Activated CD8-positive, alpha-beta memory T cell treated with anti-CD3 and anti-CD28 coated beads for 48 hours (primary cell): ENCODE measurements at places on chromosomes 13 and 19.

DNA sequence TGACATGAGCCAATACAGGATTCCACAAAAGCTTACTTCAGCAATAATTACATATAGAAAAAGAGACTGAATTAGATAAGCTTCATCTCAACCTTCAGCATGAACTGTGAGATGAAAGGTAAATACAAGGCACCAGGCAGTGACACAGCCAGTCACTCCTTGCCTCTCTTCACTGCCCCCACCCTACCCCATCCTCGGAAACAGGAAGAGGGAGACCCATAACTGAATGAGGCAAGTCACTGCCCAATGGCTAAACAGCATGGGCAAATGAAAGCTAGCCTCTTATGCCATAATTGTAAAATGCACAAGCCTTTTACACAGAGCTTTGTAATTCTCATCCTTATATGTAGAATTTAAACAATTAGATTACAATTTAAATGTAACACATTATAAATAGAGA, 1.7 kb downstream of the ZNF160 start:
- no peak for DNase-seq

DNA sequence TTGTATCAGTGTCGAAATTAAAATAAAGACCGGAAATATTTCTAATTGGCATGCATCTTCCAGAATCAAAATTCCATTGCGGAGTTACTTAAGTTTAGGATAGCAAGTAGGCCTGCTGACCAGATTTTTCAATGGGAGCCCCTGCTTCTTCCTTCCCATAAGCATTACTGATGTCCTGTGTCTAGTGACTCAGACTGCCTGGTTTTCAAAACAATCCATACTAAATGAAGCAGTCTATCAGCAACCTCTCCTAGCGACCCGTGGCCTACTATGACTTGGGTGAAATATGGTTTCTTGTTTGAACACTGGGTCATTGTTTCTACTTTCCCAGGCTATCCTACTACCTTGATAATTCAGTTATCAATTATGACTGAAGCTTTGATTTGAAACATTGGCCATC, 571.6 kb downstream of the TBC1D4 start:
- no peak for DNase-seq

DNA sequence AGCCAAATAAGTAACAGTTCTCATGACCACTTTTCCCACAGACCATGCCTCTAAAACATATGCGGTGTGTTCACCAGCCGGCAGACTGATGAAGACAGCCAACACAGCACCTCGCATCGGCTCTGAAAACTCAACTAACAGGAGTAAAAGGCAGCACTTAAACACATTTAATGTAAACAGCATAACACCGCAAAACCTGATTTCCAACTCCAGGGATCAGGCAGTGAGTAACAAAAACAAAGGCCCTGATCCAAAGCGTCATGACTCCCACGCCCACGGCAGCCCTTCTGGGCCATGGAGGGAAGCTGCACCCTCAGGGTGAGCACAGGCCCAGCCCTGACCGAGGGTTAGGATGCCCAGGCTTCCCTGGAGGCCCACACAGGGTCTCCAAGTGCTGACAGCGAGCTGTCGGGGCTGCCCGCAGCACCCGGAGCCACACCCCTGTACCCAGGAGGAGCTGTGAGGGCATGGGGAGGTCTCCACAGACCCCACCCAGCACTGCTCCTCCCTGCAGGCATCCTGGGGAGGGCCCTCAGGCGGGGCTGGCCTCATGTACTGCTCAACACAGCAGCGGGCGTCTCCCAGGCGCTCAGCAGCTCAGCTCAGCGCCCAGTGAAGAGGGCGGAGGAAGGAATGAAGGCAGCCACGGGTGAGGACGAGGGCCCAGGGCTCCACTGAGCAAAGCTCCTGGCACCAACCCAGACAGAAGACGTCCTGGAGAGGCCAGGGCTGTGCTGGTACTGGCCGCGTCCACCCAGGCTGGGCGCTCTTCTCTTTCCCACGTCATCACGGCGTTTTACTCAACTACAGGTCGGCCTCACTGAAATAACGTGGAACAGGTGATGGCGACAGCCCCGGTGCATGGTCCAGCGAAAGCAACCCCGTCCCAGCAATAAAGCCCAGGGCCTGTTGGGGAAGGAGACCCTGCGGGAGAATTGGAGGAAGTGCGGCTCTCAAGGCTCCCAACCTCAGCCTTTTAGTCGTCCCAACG, 53.7 kb downstream of the RASA3 start:
- DNase-seq, result no peak

DNA sequence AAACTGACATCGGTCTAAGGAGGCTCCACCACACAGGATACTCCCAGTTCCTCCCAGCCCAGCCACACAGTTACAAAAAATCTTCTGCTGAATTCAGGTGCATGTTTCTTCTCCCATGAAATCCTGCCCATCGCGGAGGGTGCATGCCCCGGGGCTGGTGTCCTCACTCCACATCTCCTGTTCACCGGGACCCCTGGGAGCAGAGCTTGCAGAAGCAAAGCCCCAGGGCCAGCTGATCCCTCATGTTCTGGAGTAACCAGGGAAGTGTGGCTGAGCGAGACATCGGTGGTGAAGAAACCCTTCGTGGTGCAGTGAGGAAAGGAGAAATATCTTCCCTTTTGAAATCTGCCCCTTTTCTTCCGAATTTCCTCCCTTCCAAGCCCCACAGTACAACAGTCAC, 904 bp upstream of the SIGLEC9 start:
- no peak for DNase-seq

GRCh38 chr19:5692723-5693194, 2.7 kb downstream of the RPL36 start:
- DNase-seq, result no peak

- DNase-seq, result no peak
Observed at GRCh38 chr13:95444006-95444730, 108.4 kb upstream of the CLDN10 start.

DNA sequence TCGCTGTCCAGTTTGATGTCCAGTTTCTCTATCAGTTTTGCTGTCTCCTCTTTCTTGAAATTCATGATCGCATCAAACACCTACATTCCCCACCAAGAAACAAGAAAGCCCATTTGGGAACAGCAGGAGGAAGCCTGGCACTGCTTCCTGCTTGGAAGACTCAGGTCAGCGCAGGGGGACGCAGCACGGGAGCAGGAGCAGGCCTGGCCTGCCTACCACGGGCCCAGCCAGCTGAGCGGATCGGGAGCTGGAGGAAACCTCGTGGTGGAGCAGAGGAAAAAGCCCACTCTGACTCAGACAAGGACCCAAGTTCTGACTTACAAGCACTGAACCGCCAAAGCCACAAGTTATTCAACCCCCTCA, 3.9 kb downstream of the EEF2 start:
- no peak for DNase-seq

- no peak for DNase-seq
Observed at GRCh38 chr19:35689836-35690235, 14.5 kb upstream of the ZBTB32 start.

GRCh38 chr19:49924004-49924880, 4.8 kb upstream of the ATF5 start:
- DNase-seq, result no peak

GRCh38 chr13:113857531-113858195, 6.2 kb downstream of the GAS6 start:
- DNase-seq, result no peak

GRCh38 chr13:20057963-20058362, 99.4 kb downstream of the ZMYM2 start:
- no peak for DNase-seq

- DNase-seq, result no peak
Observed at GRCh38 chr13:44792096-44792495, 197.2 kb downstream of the NUFIP1 start.

- no peak for DNase-seq
Observed at GRCh38 chr19:28066988-28067387, 1146.0 kb downstream of the UQCRFS1 start.

DNA sequence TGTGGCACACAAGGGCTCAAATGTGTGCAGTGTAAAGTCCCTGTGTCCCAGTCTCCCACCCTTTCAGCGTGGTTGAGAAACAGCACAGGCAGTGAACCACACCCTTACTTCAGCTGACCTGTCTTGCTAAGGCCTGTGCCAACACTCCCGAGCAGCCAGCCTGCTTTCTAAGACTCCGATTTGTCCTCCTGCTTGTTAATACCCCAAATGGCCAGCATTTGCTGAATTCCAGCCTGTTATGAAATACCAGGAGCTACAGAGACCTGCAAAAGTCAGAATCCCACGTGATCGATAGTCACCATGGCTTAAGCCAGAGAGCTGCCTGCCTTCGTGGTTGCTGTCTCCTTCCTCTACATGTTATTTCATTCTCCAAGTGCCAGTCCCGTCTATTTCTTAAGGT, 200.5 kb downstream of the FGF9 start:
- DNase-seq, result no peak

DNA sequence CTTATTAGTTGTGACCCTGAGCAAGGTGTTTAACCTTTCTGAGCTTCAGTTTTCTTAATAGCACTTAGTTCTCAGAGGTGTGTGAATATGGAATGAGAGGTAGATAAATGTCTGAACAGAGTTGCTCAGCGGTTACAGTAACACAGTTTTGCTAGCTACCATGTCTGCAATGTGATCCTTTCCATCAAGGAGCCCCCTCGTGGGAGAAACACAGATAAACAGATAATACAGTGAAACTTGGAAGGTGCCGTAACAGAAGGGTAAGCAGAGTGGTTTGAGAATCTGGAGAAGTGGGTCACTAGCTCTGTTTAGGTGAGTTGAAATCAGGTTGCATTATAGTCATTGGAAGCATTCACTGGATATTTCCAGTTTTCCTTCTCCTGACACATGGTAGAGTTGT, 38.9 kb downstream of the IRS2 start:
- DNase-seq, result no peak

- no peak for DNase-seq
Observed at GRCh38 chr13:64767054-64767453, 2463.1 kb downstream of the PCDH9 start.

- DNase-seq, result no peak
Observed at GRCh38 chr13:102816708-102817107, 17.8 kb downstream of the BIVM start.

DNA sequence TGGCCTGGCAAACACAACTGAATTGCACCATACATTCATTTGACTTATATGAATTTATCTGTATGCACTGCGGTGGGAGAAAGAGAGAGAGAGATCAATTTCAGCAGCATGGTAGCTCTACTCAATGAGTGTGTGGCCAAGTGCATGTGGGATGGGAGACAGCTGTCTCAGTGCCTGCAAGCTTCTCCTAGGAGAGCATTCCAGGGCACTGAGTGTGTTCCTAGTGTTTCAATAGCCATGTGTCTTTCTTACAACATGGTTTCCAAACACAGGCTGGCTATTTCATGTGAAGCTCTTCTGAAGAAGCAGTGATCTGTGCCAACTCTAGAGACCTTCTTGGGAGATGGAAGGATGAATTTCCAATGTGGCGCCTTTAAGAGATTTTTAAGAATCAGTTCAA, 43.5 kb downstream of the NEK5 start:
- no peak for DNase-seq

DNA sequence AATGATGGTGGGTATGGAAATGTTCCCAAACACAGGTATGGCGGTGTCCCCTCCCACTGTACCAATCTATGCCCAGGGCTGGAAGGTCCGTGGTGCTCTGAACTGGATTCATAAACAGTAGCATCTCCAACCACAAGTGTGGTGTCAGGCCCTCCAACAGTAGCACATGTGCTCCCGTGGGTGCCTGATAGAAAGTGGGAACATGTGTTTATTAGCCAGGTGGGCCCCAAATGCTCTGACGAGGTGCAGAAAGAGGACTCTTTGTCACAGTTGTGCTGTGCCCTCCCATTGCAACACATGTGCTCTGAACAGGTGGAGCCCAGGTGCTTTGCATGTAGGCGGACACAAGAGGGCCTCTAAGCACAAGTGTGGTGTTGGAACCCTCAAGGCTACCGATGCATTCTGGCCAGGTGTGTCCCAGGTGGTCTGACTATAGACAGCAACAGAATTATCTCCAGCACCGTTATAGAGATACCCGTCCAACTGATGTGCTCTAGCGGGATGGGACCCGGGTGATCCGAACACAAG, 75.4 kb upstream of the ZNF30 start:
- DNase-seq, result no peak

DNA sequence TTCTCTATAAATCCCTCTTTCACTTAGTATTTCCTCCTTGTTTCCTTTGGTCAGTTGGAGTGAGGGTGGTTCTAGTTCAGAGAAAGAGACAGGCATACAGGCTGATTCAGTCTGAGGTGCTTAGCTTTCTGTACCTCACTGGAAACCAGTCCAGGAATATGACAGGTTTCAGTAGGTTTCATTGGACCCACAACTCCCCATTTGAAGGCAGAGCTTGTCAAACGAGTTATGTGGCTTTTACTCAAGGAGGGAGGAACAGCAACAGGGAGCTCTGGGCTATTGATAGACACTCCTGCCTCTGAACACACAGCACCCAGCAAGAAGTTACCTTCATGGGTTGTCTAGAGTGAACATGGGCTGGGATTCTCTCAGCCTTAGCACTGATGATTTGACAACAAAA, 14.5 kb downstream of the ACTN4 start:
- no peak for DNase-seq

GRCh38 chr13:80010286-80010831, 330.6 kb downstream of the SPRY2 start:
- no peak for DNase-seq

- DNase-seq, result no peak
Observed at GRCh38 chr19:45145270-45146189, 15.3 kb downstream of the NKPD1 start.

DNA sequence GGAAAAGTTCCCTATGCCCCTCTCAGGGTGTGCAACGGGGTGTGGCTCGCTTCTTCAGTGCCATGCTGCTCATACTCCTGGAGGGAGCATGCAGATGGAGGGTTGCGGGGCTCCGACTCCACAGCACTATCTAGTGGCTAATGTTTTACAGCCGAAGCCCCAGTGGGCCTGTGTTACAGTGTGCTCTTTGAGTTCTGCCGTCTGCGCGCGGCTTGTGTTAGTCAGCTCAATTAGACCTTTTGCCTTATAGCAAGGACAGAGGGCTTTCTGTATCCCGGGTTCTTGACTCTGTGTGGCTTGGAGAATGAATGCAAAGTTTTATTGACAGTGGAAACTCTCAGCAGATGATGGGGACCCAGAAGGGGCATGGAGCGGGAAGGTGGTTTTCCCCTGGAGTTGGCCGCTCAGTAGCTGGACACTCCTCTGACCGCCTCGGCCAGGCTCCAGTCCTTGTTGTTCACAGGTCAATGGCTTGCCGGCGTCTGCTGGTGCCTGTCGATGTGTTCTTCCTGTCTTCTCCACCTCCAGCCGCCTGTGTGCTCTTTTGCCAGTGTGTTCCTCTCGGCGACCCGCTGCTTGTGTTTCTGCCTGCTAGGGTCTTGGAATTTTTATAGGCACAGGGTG, 383.4 kb downstream of the LMO7 start:
- DNase-seq, result no peak
